ENCODE measurements at places on chromosomes 4 and X. TPM values are rescaled to one million over a fixed set of nuclear protein-coding genes. Genes with fewer than 3 reads are reported as not detected.

RRH gene
- not detected for total RNA-seq

XG gene
- total RNA-seq, result not detected

CSN1S1 gene
- total RNA-seq, result not detected

CT45A10 gene
- total RNA-seq, result not detected

GRCh38 chr4:164779811-164780216 is 25.9 kb downstream of the SMIM31 start:
- no peak for DNase-seq
- H3K36me3 ChIP-seq, result no peaks in the 10 kb centered on the region
- no peaks in the 10 kb centered on the region for H3K27me3 ChIP-seq

DNA sequence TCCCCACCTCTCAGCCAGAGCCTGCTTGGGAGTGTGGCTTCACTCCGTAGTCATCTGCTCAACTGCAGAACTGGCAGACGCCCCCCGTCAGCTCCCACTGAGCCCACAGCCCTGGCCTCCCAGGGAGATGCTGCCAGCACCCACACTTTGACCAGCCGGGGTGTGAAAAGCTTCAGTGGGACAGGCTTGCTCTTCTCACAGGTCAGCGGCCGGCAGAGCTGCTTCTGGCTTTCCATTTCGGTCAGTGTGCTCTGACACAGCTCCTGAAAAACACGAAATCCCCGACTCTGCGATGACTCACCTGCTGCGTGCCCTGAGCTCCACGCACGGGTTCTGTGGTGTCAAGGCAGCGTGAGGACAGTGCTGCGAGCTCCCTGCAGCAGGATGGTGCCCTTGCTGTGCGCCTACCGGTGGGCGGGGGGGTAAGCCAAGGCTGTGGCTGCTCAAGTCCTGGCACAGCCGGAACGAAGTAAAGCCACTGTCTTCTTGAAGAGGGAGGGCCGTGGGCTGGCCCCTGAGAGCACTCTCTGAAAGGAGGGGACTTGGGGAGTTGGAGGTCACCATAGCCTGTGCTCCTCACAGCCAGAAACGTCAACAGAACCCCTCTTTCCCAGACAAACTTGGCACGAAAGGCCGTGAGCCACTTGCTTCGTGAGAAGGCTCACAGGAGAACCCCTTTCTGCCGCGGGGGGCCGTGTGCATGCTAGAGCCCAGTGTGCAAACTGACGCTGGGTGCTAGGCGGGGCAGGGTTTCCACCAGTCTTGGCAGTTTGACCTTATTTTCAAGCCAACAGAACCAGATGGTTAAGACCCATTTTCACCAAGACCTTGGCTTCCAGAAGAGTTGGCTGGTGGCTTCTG is 23.6 kb downstream of the NOP14 start:
- peaks cover 44% of the 10 kb centered on the region for H3K36me3 ChIP-seq
- no peaks in the 10 kb centered on the region for H3K4me1 ChIP-seq
- no peak overlapping the region for H3K4me3 ChIP-seq
- H3K27me3 ChIP-seq, result no peaks in the 10 kb centered on the region
- peak; percentile 53 for DNase-seq

- no peak overlapping the region for H3K4me3 ChIP-seq
- H3K27me3 ChIP-seq, result no peaks in the 10 kb centered on the region
- DNase-seq, result no peak
- no peak overlapping the region for H3K27ac ChIP-seq
Observed at GRCh38 chr4:145076469-145076855, 21.5 kb downstream of the ANAPC10 start.

GRCh38 chrX:13013363-13014110 is 30.9 kb downstream of the FAM9C start:
- DNase-seq, result peak; percentile 73
- no peaks in the 10 kb centered on the region for H3K27me3 ChIP-seq
- H3K36me3 ChIP-seq, result no peaks in the 10 kb centered on the region
- no peak overlapping the region for H3K27ac ChIP-seq

GRCh38 chr4:48635980-48636379 is 144.1 kb downstream of the FRYL start:
- H3K4me3 ChIP-seq, result no peak overlapping the region
- no peaks in the 10 kb centered on the region for H3K36me3 ChIP-seq

GRCh38 chr4:2254665-2255500 is 7.0 kb downstream of the MXD4 start:
- no peaks in the 10 kb centered on the region for H3K27me3 ChIP-seq
- peak; percentile 57 for DNase-seq
- H3K36me3 ChIP-seq, result peaks cover 20% of the 10 kb centered on the region
- no peak overlapping the region for H3K4me3 ChIP-seq
- H3K4me1 ChIP-seq, result peaks cover 60% of the 10 kb centered on the region

DNA sequence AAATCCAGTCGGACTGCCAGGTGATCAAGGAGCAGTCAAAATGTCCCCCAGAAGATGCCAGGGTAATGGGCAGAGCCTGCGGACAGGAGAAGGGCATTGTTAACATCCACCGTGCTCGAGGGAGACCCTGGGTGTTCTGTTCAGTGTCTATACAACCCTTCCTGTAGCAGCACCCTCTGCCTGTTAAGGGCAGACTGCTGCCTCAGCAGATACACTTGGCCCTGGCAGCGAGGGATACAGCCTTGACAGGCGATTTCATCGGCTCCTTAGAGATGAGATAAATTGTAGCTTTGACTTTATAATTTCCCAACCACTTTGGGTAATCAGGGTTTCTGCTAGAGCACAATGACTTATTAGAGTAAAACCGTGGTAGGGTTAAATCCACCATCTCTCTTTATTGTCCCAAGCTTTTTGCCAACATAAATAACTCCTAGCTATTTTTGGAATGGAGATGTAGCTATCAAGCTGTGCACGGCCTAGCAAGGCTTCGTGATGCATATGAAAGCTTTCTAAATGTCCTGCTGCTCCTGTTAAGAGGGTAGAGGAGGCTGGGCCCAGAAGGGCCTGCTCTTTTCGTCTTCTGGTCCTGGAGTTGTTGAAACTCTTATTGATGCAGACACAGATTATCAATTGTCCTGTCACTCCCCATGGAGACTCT is 195.9 kb downstream of the CPEB2 start:
- no peak for DNase-seq
- peak overlapping the region; percentile 7 for H3K27ac ChIP-seq
- H3K36me3 ChIP-seq, result no peaks in the 10 kb centered on the region
- no peak overlapping the region for H3K4me3 ChIP-seq
- peaks cover 10% of the 10 kb centered on the region for H3K4me1 ChIP-seq
- no peaks in the 10 kb centered on the region for H3K27me3 ChIP-seq

- H3K27ac ChIP-seq, result no peak overlapping the region
- no peaks in the 10 kb centered on the region for H3K27me3 ChIP-seq
- peaks cover 84% of the 10 kb centered on the region for H3K36me3 ChIP-seq
- no peaks in the 10 kb centered on the region for H3K4me1 ChIP-seq
- H3K4me3 ChIP-seq, result no peak overlapping the region
- no peak for DNase-seq
Observed at GRCh38 chr4:163525982-163526381, 31.5 kb downstream of the TMA16 start.

DNA sequence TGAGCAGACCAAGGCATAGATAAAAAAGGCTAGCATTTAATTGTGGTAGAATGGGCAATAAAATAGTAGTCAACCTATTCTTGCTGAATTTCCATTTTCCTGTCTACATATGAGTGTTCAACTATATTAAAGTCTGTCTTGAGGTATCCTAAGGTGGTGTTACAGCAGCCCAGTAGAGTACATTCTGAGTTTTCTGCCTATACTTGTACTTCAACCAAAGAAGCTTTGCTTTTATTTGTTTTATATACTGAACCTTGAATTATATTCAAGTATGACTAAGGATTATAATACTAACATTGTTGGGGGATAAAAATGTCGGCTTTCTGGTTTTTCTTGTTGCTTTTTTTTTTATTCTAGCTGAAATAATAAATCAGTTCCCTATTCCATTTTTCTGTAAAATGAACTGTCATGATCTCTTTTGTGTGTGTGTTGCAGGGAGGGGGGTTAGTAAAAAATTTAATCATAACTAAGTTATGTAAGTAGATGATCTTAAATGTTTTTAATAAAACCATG is 106.7 kb downstream of the PDLIM5 start:
- no peak for DNase-seq
- H3K4me3 ChIP-seq, result no peak overlapping the region
- H3K36me3 ChIP-seq, result no peaks in the 10 kb centered on the region
- H3K4me1 ChIP-seq, result no peaks in the 10 kb centered on the region

GRCh38 chr4:100872811-100873210 is 355.0 kb upstream of the EMCN start:
- H3K36me3 ChIP-seq, result no peaks in the 10 kb centered on the region
- H3K4me1 ChIP-seq, result no peaks in the 10 kb centered on the region
- no peak overlapping the region for H3K27ac ChIP-seq
- no peak overlapping the region for H3K4me3 ChIP-seq
- no peaks in the 10 kb centered on the region for H3K27me3 ChIP-seq

- no peaks in the 10 kb centered on the region for H3K36me3 ChIP-seq
- H3K4me3 ChIP-seq, result no peak overlapping the region
- H3K27me3 ChIP-seq, result no peaks in the 10 kb centered on the region
- H3K4me1 ChIP-seq, result no peaks in the 10 kb centered on the region
- no peak for DNase-seq
Observed at GRCh38 chrX:95945528-95945927, 739.1 kb upstream of the DIAPH2 start.

DNA sequence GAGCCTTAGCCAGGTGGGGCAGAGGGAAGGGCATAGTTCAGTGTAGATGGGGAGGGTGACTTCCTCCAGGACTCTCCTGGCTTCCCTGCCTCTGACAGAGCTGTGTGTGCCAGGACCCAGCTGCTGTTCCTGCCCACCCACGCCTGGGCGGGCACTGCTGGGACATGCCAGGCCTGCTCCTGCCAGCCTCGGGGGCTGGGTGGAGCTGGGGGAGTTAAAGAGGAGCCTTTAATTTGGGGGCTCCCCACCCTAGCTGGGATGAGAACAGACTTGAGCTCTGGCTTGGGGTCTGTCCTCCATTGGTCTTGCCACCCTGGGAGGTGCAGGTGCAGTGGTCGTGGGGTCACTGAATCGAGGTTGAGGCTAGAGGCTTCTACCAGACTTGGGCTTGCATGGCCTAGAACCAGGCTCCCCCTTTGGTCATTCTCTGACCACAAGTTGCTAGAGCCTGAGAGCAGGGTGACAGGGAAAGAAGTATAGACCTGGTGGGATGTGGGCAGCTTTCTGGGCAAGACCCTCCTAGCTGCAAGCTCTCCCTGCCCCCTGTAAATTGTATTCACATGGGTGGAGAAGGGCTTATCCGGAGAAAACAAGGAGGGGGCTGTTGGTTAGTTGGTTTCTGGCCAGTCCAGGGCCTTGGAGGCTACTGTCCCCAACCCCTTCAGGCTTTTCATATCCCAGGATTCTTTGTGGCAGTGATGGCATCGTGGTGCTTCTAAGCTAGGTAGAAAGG is 5.7 kb downstream of the EFNB1 start:
- H3K4me1 ChIP-seq, result peaks cover 19% of the 10 kb centered on the region
- no peak overlapping the region for H3K27ac ChIP-seq
- H3K36me3 ChIP-seq, result no peaks in the 10 kb centered on the region
- H3K27me3 ChIP-seq, result no peaks in the 10 kb centered on the region

GRCh38 chr4:26791346-26791745 is 69.3 kb upstream of the STIM2 start:
- H3K4me1 ChIP-seq, result peaks cover 12% of the 10 kb centered on the region
- no peaks in the 10 kb centered on the region for H3K36me3 ChIP-seq
- no peak overlapping the region for H3K27ac ChIP-seq
- no peak for DNase-seq
- H3K27me3 ChIP-seq, result no peaks in the 10 kb centered on the region
